ENCODE measurements at places on chromosomes 6 and 20. TPM values are rescaled to one million over a fixed set of nuclear protein-coding genes. Genes with fewer than 3 reads are reported as not detected.

Gene BPIFA1
- total RNA-seq = not detected

Gene MYCT1
- total RNA-seq = not detected

Gene RGS17
- 2.2 TPM for total RNA-seq

Gene REM1
- total RNA-seq = not detected

Gene OCSTAMP
- total RNA-seq = not detected

Gene FHL5
- not detected for total RNA-seq

Gene BTN1A1
- total RNA-seq = not detected

Gene FAM83B
- not detected for total RNA-seq

Gene PREP
- 33.4 TPM for total RNA-seq

Gene HLA-DQB1
- not detected for total RNA-seq

GRCh38 chr6:41392246-41392645 is 56.8 kb downstream of the NCR2 start:
- H3K4me1 ChIP-seq = no peaks in the 10 kb centered on the region
- H3K27ac ChIP-seq = no peak overlapping the region
- H3K4me3 ChIP-seq = no peak overlapping the region
- H3K36me3 ChIP-seq = peaks cover 13% of the 10 kb centered on the region
- DNase-seq = no peak

- peak overlapping the region; percentile 68 for H3K27ac ChIP-seq
- H3K36me3 ChIP-seq = no peaks in the 10 kb centered on the region
- peaks cover 91% of the 10 kb centered on the region for H3K4me1 ChIP-seq
- no peaks in the 10 kb centered on the region for H3K27me3 ChIP-seq
Measured at GRCh38 chr6:35722121-35722761, 14.6 kb upstream of the ARMC12 start.

DNA sequence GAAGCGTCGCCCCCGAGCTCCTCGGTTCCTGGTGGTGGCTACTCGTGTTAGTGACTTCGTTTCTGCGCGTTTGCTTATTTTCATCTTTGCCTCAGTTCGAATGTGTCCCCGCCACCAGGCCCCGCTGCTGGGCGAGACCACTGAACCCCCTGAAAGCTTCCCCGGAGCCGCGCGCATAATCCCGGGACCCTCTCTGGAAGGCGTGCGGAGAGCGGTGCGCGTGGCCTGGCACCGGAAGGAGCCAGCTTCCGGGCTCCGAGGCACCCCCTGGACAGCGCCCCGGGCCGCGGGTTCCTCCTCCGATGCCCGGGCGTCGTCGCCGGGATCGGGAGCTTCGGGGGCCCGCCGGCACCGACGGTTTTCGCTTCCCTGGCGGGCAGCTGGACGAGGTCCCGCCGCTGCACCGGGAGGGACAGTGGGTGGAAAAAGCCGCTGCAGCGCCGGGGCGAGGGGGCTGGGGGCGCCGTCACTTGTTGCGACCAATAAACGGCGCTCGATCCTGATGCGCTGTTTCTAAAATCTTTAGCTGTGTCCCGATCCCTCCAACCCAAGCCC is 643 bp upstream of the SLC35D3 start:
- H3K4me3 ChIP-seq = peak overlapping the region; percentile 78
- H3K27me3 ChIP-seq = peaks cover 25% of the 10 kb centered on the region
- peaks cover 2% of the 10 kb centered on the region for H3K36me3 ChIP-seq
- no peak overlapping the region for H3K27ac ChIP-seq

GRCh38 chr6:44851176-44851575 is 463.7 kb downstream of the CDC5L start:
- H3K4me3 ChIP-seq = no peak overlapping the region
- no peak overlapping the region for H3K27ac ChIP-seq
- no peaks in the 10 kb centered on the region for H3K36me3 ChIP-seq
- H3K4me1 ChIP-seq = peaks cover 24% of the 10 kb centered on the region
- no peaks in the 10 kb centered on the region for H3K27me3 ChIP-seq

- H3K36me3 ChIP-seq = peaks cover 6% of the 10 kb centered on the region
- peaks cover 14% of the 10 kb centered on the region for H3K27me3 ChIP-seq
- DNase-seq = no peak
- peaks cover 8% of the 10 kb centered on the region for H3K4me1 ChIP-seq
Measured at GRCh38 chr20:4585104-4585753, 136.5 kb upstream of the PRND start.

- peak overlapping the region; percentile 98 for H3K27ac ChIP-seq
- no peak for DNase-seq
- peaks cover 2% of the 10 kb centered on the region for H3K27me3 ChIP-seq
- H3K36me3 ChIP-seq = peaks cover 2% of the 10 kb centered on the region
- H3K4me3 ChIP-seq = peak overlapping the region; percentile 100
Measured at GRCh38 chr20:2507875-2508630, 662 bp downstream of the ZNF343 start.

GRCh38 chr20:16942756-16943155 is 194.6 kb downstream of the OTOR start:
- H3K27me3 ChIP-seq = peaks cover 6% of the 10 kb centered on the region
- no peaks in the 10 kb centered on the region for H3K36me3 ChIP-seq
- no peak for DNase-seq
- H3K4me1 ChIP-seq = peaks cover 26% of the 10 kb centered on the region
- H3K27ac ChIP-seq = no peak overlapping the region
- no peak overlapping the region for H3K4me3 ChIP-seq

DNA sequence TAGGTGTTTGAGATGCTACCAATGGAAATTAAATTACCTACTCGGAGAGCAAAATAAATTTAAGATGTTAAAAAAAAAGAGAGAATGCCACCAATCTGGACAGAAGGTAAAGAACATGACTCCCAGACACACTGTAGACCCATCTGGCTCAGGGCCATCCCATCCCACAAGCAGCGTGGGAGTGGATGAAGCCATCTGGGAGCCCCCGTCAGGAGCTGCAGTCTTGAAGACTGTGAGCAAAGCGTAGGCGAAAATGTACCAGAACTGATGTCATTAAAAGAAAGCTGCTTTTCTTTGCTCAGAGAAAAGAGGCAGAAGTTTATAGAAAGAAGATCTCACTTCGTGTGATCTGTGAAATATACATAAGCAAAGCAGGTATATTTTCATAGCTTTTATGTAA is 815.7 kb downstream of the QKI start:
- no peak overlapping the region for H3K27ac ChIP-seq
- peaks cover 3% of the 10 kb centered on the region for H3K36me3 ChIP-seq
- H3K27me3 ChIP-seq = peaks cover 3% of the 10 kb centered on the region
- DNase-seq = no peak

- DNase-seq = no peak
- H3K27ac ChIP-seq = no peak overlapping the region
- H3K4me1 ChIP-seq = no peaks in the 10 kb centered on the region
- H3K27me3 ChIP-seq = peaks cover 21% of the 10 kb centered on the region
Measured at GRCh38 chr6:46998436-46999017, 43.6 kb downstream of the ADGRF1 start.

GRCh38 chr6:80969439-80969838 is 783.0 kb downstream of the TENT5A start:
- DNase-seq = no peak
- H3K4me1 ChIP-seq = no peaks in the 10 kb centered on the region
- peaks cover 5% of the 10 kb centered on the region for H3K27me3 ChIP-seq
- no peak overlapping the region for H3K4me3 ChIP-seq

DNA sequence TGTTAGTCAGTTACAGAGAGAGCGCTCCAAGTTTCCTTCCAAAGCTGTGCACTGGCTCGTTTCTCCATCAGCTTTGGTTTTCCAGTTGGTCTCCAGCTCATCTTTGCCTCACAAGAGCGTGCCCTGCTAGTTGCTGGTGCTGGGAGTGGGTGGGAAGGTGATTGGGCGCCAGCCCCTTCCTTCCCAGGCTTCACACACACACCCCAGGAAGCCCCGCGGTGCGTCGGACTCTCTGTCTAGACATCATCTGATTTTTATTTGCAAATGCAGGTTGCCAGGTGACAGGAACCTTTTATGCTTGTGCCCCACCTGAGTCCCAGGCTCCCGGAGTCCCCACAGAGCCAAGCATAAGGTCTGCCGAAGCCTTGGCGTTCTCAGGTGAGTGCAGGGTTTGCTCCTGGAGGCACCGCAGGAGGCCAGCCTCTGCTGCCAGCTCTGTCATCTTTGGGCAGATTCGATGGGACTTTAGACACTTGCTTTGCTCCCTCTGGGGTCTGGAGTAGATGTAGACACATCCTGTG is 7.1 kb downstream of the IRF4 start:
- H3K27ac ChIP-seq = no peak overlapping the region
- no peak for DNase-seq
- H3K4me1 ChIP-seq = peaks cover 5% of the 10 kb centered on the region
- peaks cover 75% of the 10 kb centered on the region for H3K27me3 ChIP-seq
- H3K36me3 ChIP-seq = peaks cover 4% of the 10 kb centered on the region

DNA sequence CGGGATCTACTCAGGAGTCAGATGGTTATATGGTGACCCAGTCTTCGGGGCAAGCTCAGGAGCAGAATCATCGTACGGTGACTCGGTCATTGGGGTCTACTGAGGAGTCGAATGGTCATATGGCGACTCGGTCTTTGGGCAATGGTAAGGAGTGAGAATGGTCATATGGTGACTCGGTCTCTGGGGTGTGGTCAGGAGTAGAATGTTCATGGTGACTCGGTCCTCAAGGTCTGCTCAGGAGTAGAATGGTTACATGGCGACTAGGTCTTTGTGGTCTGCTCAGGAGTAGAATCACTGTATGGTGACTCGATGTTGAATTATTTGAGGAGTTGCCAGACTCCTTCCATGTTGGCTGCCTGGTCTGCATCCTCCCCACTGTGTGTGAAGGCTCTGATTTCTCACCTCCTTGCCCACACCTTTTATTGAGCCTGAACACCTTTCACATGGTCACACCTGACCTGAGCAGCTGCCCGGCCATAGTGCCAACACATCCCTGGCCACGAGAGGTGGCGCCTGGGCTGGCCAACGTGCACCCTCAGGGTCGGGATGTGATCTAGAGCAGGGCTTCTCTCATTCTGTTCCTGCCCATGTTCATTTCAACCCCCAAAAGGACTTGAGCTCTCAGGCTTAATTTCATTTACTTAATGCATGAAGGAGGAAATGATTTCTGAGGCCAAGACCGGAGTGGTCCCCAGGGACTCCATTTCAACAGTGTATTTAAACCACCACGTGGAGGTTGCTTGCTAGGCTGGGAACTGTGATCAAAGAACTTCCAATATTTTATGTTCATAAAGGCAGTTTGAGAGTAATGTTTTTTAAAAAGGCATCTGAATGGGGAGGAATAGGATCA is 119.5 kb downstream of the PHACTR3 start:
- H3K27me3 ChIP-seq = no peaks in the 10 kb centered on the region
- H3K4me3 ChIP-seq = no peak overlapping the region
- no peak for DNase-seq
- no peak overlapping the region for H3K27ac ChIP-seq

DNA sequence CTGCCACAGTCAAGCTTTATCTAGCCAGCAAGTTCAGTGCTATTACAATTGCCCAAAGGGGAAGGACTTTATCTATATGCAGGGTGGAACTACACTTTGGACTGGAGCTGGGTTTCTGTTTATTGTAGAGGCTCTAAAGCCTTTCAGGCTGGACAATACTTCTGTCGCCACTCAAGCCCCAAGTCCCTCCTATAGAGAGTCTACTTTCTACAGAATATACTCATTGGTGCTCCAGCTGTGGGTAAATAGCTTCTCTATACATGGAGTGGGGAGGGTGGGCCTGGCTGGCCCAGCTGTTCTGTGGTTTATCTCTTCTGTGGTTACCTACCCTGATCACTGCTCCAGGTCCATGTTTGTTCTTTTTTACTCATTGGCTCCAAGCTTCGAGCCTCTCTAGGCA is 151.8 kb upstream of the MYLIP start:
- H3K27ac ChIP-seq = no peak overlapping the region
- no peaks in the 10 kb centered on the region for H3K4me1 ChIP-seq
- no peak overlapping the region for H3K4me3 ChIP-seq

- no peaks in the 10 kb centered on the region for H3K27me3 ChIP-seq
- peaks cover 37% of the 10 kb centered on the region for H3K4me1 ChIP-seq
- H3K36me3 ChIP-seq = no peaks in the 10 kb centered on the region
- no peak overlapping the region for H3K4me3 ChIP-seq
- DNase-seq = no peak
- H3K27ac ChIP-seq = peak overlapping the region; percentile 68
Measured at GRCh38 chr6:13916230-13916944, 8.4 kb upstream of the RNF182 start.

GRCh38 chr6:11215773-11216172 is 16.7 kb downstream of the NEDD9 start:
- no peaks in the 10 kb centered on the region for H3K27me3 ChIP-seq
- no peak for DNase-seq
- peaks cover 12% of the 10 kb centered on the region for H3K36me3 ChIP-seq
- H3K4me3 ChIP-seq = no peak overlapping the region
- peaks cover 89% of the 10 kb centered on the region for H3K4me1 ChIP-seq

- H3K4me1 ChIP-seq = no peaks in the 10 kb centered on the region
- H3K27ac ChIP-seq = no peak overlapping the region
- H3K4me3 ChIP-seq = no peak overlapping the region
- H3K36me3 ChIP-seq = no peaks in the 10 kb centered on the region
Measured at GRCh38 chr6:137095651-137096238, 51.0 kb upstream of the IL20RA start.

DNA sequence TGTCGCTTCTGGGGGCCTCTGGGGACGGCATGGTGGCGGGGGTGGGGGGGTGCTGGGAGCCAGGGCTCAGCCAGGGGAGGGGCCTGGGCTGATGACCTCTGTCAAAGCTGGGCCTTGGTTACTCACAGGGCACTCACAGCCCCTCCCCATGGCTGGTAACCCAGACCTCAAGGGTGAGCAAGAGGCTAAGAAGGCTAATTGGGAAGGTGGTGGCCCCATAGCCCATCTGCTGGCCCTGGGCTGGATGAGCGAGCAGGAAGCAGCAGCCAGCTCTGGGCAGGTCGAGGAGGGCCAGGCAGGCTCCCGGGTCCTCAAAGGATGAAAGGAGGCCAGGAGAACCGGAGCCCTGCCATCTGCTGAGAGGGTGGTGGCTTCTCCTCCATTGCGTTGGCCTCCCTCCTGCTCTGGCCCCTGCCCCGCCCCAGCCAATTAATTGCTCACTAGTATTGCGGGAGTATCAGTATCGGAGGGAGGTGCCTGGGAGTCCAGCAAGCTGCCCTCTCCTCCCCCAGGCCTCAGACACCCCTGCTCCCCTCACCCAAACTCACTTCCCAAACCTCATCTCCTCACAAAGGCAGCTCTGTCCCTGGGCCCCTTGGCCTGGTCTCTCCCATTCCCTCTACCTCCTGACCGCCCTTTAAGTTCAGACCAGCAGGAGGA is 1.0 kb upstream of the CDSN start:
- no peaks in the 10 kb centered on the region for H3K27me3 ChIP-seq
- no peak overlapping the region for H3K27ac ChIP-seq

GRCh38 chr20:57346477-57346876 is 4.6 kb upstream of the RAE1 start:
- no peaks in the 10 kb centered on the region for H3K36me3 ChIP-seq
- H3K27ac ChIP-seq = no peak overlapping the region
- DNase-seq = no peak

- H3K27ac ChIP-seq = no peak overlapping the region
- H3K27me3 ChIP-seq = peaks cover 66% of the 10 kb centered on the region
- H3K4me3 ChIP-seq = no peak overlapping the region
- DNase-seq = peak; percentile 54
Measured at GRCh38 chr6:169884158-169884557, 132.7 kb downstream of the ERMARD start.

GRCh38 chr6:106939848-106940247 is 34.7 kb downstream of the CD24 start:
- DNase-seq = no peak
- H3K27ac ChIP-seq = no peak overlapping the region
- H3K27me3 ChIP-seq = peaks cover 38% of the 10 kb centered on the region
- no peaks in the 10 kb centered on the region for H3K4me1 ChIP-seq
- H3K4me3 ChIP-seq = no peak overlapping the region

Data from chondrocyte (in vitro differentiated cells).